ENCODE measurements at places on chromosomes 6 and 20.

GRCh38 chr6:158503222-158503621, 56.7 kb upstream of the TMEM181 start:
- DNase-seq = no peak

- no peak for DNase-seq
Measured at GRCh38 chr20:57869951-57870315, 160.1 kb upstream of the PMEPA1 start.

- DNase-seq = no peak
Measured at GRCh38 chr6:43009124-43009523, 4.6 kb downstream of the MEA1 start.

GRCh38 chr20:41654884-41655283, 36.7 kb upstream of the CHD6 start:
- no peak for DNase-seq

- no peak for DNase-seq
Measured at GRCh38 chr6:17633465-17634188, 33.5 kb downstream of the FAM8A1 start.

DNA sequence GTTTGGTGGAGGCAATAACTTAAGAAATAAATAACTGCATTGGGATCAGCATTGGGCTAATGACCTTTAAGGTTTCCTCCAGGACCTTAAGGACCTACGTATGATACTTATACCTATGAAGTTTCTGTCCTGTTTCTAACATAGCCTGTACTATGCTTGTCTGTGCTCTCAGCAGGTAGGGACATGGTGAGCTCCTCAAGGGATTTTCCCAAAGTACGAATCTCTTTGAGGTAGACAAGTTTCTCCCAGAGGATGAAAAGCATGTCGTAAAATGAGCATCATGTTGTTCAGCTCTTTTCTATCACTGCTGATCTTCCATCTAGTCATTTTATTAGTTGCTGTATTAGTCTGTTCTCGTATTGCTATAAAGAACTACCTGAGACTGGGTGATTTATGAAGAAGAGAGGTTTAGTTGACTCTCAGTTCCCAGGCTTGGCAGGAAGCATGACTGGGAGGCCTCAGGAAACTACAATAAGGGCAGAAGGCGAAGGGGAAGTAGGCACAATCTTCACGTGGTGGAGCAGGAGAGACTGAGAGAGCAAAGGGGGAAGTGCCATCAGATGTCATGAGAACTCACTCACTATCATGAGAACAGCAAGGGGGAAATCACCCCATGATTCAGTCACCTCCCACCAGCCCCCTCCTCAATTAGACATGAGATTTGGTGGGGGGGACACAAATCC, 77.8 kb upstream of the TGM3 start:
- DNase-seq = no peak

GRCh38 chr6:43830775-43831174, 60.8 kb downstream of the VEGFA start:
- DNase-seq = no peak

GRCh38 chr6:168941036-168941435, 312.6 kb downstream of the THBS2 start:
- DNase-seq = no peak

DNA sequence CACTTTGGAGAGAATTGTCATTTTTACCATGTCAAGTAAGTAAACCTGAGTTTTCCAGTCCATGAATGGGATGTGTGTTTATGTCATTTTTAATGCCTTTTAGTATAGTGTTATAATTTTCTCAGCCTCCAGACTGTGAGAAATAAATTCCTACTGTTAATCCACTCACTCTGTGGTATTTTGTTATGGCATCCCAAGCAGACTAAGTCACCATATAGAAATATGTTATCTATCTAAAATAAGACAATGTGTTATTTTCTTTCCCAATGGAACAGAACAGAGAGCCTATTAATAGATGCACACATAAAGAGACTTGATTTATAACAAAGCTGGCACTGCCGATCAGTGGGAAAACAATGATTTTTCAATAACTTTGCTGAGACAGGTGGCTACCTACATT, 70.2 kb upstream of the SLC4A11 start:
- no peak for DNase-seq

DNA sequence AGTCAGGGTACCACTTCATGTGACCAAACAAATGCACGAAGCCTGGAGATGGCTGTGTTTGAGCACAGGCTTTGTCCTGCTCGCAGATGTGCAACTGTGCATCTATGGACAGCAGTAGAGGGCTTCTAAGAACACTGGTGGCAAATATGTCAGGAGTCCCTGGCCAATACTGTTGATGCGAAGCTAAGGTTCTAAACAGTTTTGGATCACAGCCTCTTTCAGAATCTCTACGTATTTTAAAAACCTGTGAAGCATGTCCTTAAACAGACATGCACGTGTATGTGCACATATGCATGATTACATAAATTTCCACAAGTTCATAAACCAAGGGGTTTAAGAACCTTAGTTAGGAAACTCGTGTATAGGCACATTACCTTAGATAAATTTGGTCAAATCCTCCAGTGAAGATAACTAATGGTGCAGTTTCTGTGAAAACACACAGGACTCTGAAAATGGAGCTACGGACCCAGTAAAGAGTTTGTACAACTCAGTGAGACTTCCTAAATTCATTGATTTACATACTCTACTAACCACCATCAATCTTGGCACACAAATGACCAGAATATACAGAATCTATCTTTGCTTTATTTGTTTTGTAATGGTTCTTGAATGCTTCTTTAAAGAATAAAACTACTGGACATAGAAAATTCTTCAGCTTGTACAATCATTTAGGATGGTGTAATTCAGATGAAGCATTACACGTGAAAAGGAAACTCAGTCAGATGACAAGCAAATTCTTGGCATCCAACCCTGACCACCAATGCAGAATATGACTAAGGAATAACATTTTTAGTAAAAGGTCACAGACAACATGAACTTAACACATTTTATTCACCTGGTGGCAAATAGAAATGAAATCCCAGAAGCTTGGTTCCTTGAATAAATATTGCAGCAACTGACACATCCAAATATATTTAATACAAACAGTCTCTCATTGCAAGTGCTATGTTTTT, 27.4 kb downstream of the KCNQ5 start:
- DNase-seq = no peak

DNA sequence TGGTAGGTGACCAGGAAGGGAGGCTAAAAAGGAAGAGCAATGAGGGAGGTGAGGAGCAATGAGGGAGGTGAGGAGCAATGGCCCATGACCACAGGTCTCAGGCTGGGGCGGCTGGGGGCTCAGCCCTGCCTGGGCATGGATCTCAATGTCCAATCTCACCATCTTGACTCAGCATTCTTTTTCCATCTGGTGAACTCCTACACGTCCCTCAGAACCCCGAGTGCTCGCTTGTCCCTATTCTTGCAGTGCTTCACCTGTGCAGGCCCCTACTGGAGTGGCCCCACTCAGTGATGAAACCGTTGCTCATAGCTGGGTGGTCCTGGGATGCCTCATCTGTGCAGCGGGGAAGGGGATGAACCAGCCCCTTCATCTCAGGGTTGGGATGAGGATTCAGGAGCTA, 16.9 kb upstream of the RBBP8NL start:
- no peak for DNase-seq

GRCh38 chr6:101516578-101516977, 123.1 kb downstream of the GRIK2 start:
- DNase-seq = no peak

DNA sequence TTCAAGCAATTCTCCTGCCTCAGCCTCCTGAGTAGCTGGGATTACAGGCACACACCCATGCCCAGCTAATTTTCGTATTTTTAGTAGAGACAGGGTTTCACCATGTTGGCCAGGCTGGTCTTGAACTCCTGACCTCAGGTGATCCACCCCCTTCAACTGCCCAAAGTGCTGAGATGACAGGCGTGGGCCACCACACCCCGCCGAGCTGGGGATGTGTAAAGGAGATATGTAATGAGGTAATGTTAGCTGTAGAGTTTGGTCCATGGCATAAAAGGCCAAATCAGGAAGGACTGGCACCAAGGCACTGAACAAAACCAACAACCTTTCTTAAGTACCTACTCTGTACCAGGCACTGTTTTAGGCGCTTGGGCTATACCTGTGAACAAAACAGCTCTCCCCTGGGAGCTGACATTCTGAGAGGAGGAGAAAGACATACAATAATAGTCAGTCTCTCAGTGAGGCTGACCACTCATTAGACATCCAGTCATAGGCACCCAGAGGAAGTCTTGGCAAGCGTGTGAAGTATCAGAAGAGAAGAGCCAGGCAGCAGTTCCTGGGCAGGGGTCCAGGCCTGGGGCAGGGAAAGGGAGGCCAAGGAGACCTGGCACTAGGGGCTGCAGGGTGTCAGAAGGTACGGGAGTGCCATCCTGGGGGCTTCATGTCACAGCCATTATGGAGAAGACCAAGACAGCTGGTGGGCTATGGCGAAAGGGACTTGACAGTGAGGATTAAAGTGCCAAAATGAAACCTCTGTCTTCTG, 164.8 kb upstream of the DTNBP1 start:
- DNase-seq = no peak

- no peak for DNase-seq
Measured at GRCh38 chr20:10304471-10305046, 85.9 kb downstream of the SNAP25 start.

DNA sequence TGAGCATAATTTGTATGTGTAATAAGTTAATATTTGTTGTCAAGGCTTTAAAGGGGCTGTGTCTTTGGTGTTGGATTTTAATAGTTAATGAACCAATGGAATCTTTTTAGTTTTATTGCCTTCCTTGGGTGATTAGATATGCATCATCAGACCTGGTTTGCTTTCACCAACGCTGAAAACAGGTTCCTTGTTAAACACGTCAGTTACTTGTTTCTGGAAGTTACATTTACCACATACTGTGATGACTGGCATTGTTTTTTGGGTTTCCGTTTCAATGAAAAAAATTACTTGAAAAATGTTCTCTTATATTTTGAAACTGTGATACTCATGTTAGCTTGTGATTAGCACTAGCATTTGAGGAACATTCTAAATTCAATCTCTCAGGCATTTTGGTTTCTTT, 58.6 kb upstream of the RNF144B start:
- DNase-seq = no peak

- no peak for DNase-seq
Measured at GRCh38 chr6:54112151-54112650, 958 bp downstream of the MLIP start.

- DNase-seq = no peak
Measured at GRCh38 chr6:27470023-27470422, 2.9 kb downstream of the ZNF184 start.

- no peak for DNase-seq
Measured at GRCh38 chr6:133817460-133818047, 71.4 kb upstream of the TCF21 start.

DNA sequence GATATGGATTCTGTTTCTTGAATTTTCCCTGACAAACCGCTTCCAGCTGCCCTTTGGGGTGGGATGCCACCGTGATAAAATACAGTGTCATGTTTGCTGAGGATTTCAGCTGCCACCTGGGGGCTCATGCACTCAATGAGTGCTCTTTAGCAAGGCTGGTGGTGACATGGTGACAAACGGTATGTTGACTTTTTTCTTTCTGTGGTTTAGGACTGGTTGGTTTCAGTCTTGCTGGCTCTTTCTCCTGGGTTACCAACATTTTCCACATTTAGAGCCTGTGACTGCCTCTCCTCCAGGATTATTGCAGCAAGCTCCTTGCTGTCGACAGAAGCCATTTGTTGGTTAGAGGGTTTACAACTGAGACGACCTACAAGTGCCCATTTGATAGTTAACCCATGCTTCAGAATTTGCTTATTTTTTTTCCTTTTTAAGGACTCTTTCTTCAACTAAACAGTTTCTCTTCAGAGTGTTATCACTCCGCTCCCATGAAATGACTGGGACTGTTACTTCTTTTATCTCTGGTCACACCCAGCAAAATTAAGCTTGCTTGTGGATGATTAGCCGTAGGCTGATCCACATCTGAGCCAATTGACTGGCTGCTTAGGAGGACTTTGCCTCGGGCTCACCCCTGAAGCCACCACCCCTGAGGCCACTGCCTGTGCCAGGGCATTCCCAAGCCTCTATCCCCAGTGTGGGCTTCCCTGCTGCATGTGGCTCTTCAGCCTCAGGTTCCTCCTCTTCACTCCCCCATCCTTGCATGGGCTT, 48.4 kb upstream of the CDYL start:
- no peak for DNase-seq

DNA sequence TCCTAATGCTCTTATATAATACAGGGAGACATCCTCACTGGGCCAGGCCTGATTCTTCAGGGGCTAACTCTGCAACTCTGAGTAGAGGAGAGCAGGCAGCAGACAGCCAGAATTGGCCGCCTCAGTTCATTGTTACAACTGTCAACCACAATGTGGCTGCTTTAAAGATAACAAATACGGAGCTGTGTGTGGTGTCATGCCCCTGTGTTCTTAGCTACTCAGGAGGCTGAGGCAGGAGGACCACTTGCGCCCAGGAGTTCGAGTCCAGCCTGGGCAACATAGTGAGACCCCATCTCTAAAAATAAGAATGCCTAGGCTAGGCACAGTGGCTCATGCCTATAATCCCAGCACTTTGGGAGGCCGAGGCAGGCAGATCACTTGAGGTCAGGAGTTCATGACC, 34.3 kb downstream of the CEP250 start:
- DNase-seq = no peak

DNA sequence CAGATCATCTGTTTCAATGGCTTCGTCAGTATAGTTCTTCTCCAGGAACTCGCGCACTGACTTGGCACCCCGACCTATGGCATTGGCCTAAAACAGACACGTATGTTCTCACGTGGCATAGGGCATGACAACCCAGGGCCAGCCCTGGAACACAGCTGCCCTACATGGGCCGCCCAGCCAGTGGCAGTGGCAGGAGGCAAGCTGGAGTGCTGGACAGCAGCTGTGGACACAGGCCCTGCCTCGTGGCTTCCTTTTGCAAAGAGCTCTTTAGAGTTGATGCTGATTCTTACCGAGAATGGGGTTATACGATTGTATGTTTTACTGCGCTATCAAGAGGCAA, 5.0 kb downstream of the PSMA7 start:
- DNase-seq = no peak

GRCh38 chr6:161238500-161238899, 35.4 kb downstream of the AGPAT4 start:
- no peak for DNase-seq

- no peak for DNase-seq
Measured at GRCh38 chr6:158662954-158663624, 13.2 kb downstream of the SYTL3 start.

DNA sequence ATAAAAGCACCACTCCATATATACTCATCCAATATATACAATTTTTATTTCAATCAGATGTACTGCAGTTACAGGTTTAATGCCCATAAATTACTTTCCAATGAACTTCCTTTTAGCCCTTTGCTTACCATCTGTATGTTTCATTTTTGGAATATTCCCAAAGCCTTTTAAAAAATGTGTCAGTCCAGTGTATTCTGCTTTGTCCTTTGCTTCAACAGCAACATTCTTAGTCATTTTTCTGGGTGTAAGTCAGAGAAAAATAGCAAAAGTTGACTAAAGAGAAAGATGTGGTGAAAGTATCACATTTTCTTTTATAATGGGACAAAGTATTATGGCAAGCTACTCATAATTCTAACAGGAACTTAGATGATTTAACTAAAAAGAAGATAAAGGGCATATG, 15.2 kb downstream of the DSE start:
- no peak for DNase-seq

GRCh38 chr6:159904497-159904911, 13.7 kb downstream of the MAS1 start:
- no peak for DNase-seq
